ENCODE measurements at places on chromosomes 16 and 17.

GRCh38 chr17:60311186-60311585 is 80.7 kb downstream of the USP32 start:
- DNase-seq = no peak

- peak; percentile 67 for DNase-seq
Observed at GRCh38 chr17:35242158-35242804, 591 bp upstream of the SLFN5 start.

DNA sequence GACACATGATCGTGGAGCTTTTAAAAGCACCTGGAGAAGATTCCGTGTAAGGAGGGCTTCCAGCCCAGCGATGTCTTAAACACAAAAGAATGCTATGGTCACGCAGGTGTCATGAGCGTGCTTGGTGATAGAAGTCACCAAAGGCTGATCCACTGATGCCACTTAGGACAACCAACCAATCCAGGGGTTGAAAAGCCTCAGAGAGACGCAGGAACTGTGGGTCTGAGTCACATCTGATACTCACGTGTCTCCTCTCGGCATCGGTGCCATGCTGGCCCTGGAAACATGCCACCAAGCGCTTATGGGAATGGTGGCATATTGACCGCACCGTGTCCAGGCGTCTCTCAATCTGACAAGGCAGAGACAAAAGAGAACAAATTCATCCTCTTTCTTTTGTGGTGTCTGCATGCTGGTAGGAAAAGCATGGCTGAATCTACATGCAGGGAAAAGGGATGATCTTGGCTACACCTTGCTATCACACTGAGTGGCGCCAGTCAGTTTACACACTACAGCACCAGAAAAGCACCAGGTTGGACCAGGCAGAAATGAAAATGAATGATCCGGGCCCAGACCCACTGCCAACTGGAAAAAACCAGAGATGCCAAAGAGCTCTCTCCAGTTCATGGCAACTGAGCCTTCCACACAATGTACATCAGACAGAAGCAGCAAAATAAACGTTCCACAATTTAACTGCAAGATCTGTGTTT is 38.0 kb downstream of the ARHGAP17 start:
- no peak for DNase-seq

DNA sequence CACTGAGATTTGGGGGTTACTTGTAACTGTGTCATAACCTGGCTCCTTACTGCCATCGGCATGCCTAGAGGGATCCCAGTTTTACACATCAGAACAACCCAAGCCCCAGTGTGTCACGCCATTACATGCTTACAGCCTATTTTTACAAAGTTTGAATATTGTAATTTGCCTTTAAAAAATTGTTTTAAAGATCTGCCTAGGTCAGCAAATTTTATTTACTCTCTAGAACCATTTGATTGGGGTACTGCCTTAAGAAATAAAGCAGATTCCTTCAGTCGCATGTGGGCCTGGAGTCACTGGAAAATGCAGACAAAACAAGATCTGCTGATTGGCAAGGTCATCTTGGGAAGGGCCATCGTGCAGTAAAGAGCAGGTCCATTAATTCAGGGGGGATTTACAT is 566.9 kb downstream of the WWOX start:
- no peak for DNase-seq

Data from T-helper 1 cell (primary cell).